ENCODE measurements at places on chromosomes 1 and 21.

DNA sequence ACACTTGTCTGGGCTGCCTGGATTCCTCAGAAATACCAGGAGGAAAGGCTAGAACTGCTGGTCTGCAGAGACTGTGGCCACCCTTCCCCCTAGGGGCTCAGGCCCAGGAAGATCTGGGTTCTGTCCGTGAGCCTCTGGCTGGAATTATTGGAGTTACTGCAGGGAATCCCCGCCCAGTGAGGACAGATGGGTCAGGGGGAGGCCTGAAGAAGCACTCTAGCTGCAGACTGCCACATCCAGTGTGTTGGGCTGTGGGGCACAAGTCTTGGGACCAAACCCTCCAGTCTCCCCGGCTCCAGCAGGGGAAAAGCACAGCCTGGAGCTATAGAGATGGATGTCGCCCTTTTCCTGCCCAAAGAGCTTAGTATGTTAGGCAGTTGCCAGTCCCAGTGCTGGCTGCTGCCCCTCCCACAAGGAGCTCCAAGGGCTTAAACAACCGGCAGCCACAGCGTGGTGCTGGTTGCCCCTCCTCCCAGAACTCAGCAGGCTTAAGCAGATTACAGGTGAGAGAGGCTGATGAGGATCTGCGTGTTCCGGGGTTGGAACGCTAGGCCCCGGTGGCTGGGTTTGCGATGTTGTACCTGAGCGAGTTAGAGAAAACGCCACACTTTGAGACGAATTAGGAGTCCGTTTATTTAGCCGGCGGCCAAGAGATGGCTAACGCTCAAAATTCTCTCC, 255.5 kb upstream of the LRRC7 start:
- no peak for DNase-seq

GRCh38 chr1:204902671-204903070, 32.0 kb downstream of the NFASC start:
- no peak for DNase-seq

DNA sequence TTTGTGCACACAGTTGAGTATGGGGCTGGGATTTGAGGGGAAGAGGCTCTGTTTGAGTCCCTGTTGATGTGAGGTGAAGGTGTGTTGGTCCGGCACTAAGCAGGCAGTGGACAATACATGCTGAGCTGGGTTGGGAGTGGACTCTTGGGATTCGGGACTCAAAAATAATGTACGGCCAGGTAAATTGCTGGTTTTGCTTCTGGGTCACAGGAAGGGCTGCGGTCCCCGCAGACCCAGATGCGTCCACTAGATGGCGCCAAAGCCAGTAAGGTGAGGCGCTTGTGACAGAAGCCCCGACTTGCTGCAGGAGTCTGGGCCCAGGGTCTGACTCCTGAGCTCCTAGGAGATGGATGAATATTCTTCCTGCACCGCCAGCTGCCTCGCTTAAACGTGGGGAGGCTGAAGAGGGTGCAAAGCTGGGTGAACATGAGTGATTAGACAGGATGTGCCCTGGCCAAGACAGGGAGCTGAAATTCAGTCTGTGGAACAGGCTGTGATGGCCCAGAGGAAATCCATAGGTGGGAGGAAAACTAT, 61.4 kb downstream of the ACBD3 start:
- DNase-seq = peak; percentile 83

GRCh38 chr1:114339379-114339778, 171.6 kb downstream of the TRIM33 start:
- no peak for DNase-seq

- DNase-seq = no peak
These were observed 15.3 kb downstream of the MFSD2A start for GRCh38 chr1:39970274-39970673.

- no peak for DNase-seq
These were observed 20.0 kb upstream of the BCAR3 start for GRCh38 chr1:93701629-93702028.

DNA sequence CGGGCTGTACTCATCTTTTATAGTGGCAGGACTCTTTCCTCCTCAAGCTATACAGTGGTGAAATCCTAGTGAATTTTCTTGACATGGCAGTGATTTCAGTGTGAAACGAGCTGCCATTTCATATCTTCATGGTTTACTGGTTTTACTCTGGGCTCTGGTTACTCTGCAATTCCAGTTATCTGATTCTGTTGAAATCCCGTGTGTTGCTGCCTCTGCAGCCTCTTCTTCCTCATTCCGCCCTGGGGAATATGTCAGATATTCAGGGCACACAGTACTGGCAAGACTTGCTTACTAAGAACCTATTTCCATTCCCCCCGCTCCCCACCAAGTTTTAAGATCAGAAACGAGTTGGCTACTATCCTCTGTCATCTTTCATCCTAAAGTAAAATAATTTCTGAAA, 7.9 kb upstream of the OR2B11 start:
- no peak for DNase-seq

GRCh38 chr1:100683448-100684349, 35.8 kb upstream of the VCAM1 start:
- no peak for DNase-seq

DNA sequence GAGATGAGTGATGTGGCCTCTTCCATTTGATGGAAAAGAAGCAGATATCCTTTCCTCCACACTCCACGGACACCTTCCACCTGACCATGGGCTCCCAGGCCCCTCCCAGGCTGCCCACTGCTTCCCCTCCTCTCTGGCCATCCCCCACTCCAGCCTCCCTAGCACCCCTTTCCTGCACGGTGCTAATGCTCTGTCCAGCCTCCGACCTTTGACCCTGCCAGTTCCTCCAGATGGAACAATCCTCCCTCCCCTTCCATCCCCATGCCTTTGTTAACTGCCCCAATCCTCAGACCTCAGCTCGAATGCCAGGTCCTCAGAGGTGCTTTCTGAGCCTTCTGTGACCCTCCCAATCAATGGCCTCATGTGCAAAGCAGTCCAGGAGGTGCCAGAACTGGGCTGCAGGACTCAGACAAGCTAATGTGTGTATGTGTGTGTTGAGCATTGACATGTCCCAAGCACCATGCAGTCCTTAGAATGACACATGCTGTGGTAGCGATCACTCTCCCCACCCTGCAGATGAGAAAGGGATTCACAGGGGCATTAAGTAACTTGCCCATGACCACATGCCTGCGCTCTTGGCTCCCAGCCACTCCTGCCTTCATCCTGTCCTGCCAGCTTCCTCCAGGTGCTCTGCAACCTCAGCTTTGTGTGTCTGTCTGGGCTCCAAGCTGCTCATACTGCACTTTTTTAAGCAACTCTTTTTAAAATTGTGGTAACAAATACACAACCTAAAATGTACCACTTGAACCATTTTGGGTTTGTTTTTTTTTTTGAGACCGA, 63.5 kb upstream of the EDN2 start:
- no peak for DNase-seq

- no peak for DNase-seq
These were observed 20.9 kb downstream of the LAMC1 start for GRCh38 chr1:183043872-183044854.

DNA sequence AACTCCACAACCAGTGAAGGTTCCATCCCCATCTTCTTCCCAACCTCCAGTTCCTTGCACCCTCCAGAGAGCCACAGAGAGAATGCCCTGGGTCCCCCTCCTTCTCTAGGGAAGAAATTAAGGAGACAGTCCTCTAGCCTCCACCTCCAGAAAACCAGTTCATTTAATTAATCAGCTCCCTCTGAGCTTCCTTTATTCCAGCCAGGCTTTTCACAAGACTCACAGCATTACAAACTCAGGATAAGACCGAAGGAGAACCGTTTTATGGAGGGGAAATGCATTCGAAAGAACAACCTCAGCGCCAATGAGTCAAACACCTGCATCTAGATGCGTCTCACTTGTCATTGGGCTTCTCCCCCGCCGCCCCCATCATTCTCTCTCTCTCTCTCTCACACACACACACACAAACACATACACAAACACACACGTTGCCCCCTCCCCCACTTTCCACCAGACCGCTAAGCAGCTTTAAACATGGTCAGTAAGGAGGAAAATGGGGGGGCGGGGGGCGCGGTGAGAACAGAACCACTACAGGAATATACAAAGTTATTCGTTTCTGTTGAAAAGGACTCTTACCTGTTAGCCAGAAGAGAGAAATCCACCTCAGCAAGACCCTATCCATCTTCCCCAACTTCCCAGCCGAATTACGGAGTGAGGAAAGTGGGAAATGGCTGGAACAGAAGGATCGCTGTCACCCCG, 544 bp downstream of the ILDR2 start:
- peak; percentile 49 for DNase-seq

DNA sequence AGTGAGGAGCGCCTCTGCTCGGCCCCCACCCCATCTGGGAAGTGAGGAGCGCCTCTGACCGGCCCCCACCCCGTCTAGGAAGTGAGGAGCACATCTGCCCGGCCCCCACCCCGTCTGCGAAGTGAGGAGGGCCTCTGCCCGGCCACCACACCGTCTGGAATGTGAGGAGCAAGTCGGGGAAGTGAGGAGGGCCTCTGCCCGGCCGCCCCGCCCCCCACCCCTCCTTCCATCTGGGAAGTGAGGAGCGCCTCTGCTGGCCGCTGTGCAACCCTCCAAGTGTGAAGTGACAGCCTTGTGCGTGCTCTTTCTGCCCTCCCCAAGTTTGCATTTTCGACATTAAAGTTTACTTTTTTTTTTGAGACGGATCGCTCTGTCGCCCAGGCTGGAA, 5.1 kb upstream of the ZZZ3 start:
- DNase-seq = peak; percentile 5

GRCh38 chr1:30242168-30242567, 481.2 kb downstream of the MATN1 start:
- DNase-seq = no peak

DNA sequence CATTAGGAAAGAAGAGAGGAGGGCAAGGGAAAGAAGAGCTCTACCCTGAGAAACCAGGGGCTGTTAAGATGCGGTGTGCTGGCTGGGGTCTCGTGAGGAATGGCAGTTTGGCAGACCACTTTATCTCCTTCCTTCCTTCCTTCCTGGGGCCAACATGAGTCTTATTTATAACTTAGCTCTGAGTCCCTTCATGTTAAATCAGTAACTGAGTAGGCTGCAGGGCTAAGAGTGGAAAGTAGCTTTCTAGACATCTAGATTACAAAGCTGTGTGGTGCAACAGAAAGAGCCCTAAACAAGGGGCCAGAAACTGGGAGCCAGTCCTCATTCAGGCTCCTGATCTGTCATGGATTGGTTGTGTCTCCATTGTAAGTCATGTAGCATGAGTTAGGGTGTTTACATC, 135.4 kb upstream of the DUSP10 start:
- no peak for DNase-seq

DNA sequence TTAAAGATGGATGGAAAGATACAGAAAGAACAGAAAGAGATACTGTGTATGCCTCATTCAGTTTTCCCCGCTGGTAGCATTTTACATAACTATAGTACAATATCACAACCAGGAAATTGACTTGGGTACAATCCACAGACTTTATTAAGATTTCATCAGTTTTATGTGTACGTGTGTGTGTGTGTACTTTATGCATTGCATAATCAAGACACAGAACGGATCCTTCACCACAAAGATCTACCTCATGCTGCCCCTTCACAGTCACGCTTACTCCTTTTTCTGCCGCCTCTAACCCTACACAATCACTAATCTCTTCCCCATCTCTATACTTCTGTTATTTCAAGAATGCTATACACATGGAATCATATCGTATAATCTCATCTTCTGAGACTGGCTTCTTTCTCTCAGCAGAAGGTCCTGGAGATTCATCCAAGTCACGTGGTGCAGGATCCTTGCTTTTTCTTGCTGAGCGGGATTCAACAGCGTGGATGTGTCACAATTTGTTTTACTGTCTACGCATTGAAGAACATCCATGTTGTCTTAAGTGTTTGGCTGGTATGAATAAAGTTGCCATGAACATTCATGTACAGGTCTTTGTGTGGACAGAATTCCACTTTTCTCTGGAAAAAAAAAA, 76.7 kb downstream of the SLC35F3 start:
- DNase-seq = no peak

GRCh38 chr1:85128316-85128715, 72.5 kb downstream of the SYDE2 start:
- DNase-seq = no peak

- no peak for DNase-seq
These were observed 17.1 kb upstream of the PRRC2C start for GRCh38 chr1:171468120-171468750.

GRCh38 chr1:182649041-182649440, 35.3 kb downstream of the RGS8 start:
- DNase-seq = no peak

DNA sequence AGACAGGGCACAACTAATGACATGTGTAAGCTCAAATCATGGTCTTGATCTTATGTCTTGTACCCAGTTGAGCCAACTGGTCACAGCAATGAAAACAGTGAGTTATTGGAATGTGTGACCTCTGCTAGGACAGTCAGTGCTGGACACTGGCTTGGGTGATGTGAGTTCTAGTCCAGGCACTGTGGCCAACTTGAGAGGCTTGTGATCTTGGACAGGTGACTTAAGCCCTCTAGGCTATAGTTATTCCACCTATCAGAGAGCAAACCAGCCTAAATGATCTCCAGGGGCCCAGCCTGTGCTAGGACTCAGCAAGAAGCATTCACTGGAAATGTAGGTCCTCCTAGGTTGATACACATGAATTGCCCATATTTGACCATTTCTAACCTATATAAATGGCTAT, 1.1 kb downstream of the KCNE2 start:
- DNase-seq = no peak

DNA sequence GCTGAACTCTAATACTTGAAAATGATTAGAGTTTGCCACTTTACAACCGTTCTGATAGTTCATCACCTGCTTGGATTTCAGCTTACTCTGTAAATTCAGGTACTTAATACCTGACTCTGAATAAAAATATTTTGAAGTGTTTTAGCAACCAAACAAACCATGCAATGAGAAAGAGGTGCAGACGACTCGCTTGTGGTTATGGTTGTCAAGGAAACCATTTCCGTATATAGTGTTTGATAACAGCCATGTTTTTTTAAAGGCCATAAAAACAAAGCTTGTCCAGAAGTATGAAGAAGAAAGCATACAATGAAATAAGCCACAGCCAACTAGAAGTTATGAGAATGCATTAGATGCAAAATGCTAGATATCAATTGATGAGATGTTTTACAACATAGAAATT, 167.2 kb upstream of the HMCN1 start:
- DNase-seq = peak; percentile 1

DNA sequence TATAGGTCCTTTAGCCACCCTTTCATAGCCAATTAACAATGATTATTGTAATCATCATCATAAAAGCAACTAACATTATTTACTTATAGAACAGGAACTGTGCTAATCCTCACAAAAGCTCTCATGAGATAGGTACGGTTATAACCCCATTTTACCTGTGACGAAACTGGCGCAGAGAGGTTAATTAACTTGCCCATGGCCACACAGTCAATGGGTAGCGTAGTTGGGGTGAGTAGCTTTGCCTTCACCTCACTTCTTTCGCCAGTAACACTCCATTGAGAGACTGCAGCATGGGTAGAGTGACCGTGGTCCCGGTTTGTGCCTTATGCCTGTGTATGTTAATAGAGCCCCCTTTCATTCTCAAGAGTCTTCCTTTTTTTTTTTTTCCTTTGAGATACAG, 10.3 kb downstream of the NIPAL3 start:
- no peak for DNase-seq

- DNase-seq = no peak
These were observed 764.8 kb downstream of the ADGRL2 start for GRCh38 chr1:82565546-82565945.

- no peak for DNase-seq
These were observed 61.1 kb downstream of the FMN2 start for GRCh38 chr1:240152611-240153297.

All from stimulated activated naive CD4-positive, alpha-beta T cell treated with Interleukin-2 at 50 U/mL for 16 hours (primary cell).